ENCODE measurements at places on chromosomes 11 and 22.

DNA sequence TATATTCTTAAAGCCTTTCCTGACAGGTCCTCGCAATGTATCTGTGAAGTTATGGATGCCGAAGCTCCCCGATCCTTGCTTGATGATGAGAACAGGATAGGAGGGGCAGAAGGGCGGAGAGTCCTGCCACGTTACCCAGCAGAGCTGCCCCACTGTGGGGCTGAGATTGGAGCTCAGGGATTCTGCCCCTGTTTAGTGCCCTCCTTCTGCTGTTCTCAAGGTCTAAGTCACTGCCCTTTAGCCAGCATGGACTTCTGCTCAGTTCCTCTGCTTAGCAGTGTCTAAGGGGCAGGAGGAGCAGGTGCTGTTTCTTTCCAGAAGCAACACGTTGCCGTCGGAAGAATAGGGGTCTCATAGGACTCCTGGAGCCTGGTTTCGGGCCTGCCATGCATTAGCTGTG is 164.2 kb upstream of the B3GAT1 start:
- no peak for DNase-seq

DNA sequence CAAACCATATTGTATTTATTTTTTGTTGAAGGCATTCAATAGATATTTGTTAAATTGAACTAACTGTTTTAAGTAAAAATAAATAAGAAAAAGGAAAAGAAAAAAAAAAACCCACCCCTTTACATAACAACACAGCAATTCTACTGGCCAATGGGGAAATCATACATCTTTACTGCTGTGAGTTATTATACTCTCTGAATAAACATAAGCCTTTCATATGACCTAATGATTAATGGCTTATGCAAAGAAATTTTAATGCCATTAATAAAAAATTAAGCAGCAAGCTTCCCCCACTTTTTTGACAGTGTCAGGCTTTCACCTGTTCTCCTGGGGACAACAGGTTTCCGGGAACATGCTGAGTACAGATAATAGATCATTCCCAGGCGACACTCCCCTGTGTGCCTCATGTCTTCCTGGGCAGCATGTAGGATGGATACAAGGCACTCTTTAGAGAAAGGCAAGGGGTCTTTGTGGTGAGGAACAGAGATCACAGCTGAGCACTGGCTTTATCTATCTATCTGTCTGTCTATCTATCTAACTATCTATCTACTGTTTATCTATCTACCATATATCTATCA is 676.0 kb downstream of the NTM start:
- DNase-seq, result no peak

- DNase-seq, result no peak
Observed at GRCh38 chr11:82174610-82175009, 559.1 kb downstream of the FAM181B start.

DNA sequence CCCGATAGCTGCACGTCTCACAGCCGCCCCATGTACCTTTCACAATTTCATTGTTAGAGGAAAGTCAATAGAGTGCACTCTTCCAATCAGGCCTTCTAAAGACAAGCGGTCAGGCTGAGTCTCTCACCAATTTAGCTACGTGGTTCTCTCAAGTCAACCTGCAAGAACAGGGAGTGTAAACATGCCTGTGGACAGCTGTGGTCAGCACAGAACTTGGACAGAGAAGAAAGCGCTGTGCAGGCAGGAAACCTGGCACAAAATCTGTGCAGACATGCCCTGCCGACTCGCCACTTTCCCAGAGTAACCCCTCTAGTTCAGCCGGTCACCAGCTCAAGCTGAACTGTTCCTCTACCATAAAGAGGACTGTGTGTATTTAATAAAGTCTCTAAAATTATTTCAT is 39.5 kb downstream of the CHKA start:
- DNase-seq, result no peak

- no peak for DNase-seq
Observed at GRCh38 chr22:44840611-44841322, 88.4 kb downstream of the ARHGAP8 start.

DNA sequence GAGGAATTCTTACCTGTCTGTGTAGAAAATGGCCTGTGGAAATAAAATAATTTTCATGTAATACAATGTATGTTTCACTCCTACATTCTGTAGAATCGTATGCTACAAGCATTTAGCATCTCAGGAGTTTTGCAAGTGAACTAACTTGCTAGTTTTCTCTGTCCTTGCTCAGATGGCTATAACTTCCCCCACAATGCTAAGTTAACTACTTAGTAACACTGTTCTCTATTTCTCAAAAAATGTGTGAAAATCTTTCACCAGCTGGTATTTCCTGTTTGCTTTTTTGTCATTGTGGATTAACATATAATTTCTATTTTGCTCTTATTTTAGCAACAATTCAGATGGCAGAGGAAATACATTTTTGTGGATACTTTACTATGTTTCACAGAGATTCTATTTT is 4.4 kb downstream of the OR4S2 start:
- DNase-seq, result no peak

- DNase-seq, result no peak
Observed at GRCh38 chr11:29129844-29130243, 887.0 kb downstream of the KCNA4 start.

- no peak for DNase-seq
Observed at GRCh38 chr11:118961189-118961588, 5.1 kb downstream of the UPK2 start.

DNA sequence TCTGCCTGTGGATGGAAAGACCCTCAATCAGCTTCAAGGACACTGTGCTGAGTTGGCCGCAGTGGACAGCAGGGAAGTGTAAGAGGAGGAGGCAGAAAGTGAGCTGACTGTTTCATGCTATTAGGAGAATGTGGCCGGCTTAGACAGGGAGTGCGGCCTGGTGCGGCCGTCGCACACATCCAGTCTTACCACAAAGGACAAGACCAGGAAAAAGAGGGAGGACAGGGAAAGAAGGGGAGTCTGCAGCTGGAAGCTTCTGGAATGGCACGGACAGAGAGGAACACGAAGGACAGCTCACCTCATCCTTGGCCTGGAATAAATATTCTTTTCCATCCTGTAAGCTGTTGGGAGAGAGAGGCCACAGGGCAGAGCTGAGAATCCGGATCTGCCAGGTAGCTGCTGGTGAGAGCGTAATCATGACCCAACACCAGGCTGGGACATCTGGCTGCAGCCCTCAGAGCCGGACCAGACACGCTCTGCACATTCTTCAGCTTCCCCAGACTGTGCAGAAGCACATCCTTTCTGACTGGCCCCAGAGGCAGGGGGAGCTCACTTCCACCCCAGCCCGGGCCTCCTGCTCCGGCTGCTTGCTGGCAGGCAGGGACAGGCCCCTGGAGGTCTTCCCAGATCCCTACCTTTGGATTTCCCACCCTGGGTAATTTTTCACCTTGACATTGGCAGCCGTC is 8.6 kb upstream of the RBM4B start:
- no peak for DNase-seq

DNA sequence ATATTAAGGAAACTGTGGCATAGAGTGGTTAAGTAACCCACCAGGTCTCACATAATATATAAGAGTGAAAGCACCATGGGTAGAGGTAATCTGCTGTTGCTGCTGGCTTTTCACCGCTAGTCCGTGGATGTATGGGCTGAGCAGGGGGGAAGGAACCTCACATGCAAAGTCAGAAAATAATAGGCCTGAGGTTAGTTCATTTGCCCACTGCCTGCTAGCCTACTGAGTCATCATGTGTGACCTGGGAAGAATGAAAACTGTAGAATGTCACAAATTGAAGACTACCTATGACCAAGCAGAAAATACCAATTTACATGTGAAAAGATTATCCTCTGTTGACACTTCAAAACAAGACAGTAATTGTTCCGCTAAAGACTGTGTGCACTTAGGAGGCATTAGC is 560.1 kb upstream of the FAT3 start:
- no peak for DNase-seq

DNA sequence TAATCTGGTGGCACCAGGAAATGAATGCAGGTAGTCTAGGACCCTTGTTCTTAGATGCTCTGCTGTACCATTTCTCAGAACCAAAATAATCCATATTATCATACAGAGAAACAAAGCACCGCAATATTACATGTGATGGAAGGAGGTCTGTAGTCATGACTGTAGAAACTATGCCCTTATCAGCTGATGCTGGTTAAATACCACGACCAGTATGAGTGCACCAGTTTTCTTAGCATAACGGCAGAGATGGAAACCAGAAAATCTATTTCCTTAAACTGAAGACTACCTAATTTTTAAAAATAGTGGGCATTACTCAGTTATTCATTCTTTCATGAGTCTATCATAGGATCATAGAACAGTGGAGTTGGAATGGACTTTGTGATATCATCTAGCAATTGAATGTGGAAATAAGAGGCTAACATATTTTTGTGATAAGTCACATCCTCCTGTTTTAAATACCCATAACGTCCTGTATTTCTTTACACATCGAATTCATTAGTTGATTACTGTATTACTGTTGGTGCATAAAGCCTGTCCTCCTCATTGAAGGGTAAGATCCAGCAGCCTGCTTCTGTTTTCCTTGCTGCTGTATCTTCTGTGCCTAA is 15.1 kb downstream of the JHY start:
- DNase-seq, result no peak

GRCh38 chr22:43011079-43011478 is 3.9 kb downstream of the PACSIN2 start:
- peak; percentile 47 for DNase-seq

GRCh38 chr11:19050281-19050680 is 10.2 kb downstream of the MRGPRX2 start:
- DNase-seq, result no peak

GRCh38 chr11:117799634-117800033 is 2.6 kb upstream of the DSCAML1 start:
- peak; percentile 51 for DNase-seq

GRCh38 chr11:46582588-46582987 is 11.2 kb downstream of the AMBRA1 start:
- no peak for DNase-seq

- DNase-seq, result peak; percentile 35
Observed at GRCh38 chr11:6755303-6755952, 16.3 kb downstream of the OR2AG2 start.

GRCh38 chr11:46604796-46605195 is 11.0 kb upstream of the AMBRA1 start:
- DNase-seq, result no peak

- DNase-seq, result no peak
Observed at GRCh38 chr11:86625981-86626380, 46.4 kb downstream of the ME3 start.

GRCh38 chr11:81869351-81870065 is 864.2 kb downstream of the FAM181B start:
- DNase-seq, result peak; percentile 9

DNA sequence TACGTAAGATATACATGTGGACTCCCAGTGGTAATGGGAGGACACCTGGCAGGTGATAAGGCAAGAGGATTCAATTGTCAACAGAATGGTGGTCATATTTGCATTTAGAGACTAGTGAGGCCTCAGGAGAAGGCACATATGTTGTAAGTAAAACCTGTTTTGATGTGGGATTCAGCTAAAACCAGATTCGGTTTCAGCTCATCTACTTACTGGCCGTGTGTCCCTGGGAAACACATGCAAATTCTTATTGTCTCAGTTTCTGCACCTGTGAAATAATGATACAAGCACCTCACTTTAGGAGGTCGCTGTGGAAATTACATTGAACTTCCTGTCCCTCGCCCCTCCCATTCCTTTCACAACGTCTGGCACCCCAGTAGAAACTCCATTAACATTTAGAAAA is 78.9 kb upstream of the FIBIN start:
- no peak for DNase-seq

DNA sequence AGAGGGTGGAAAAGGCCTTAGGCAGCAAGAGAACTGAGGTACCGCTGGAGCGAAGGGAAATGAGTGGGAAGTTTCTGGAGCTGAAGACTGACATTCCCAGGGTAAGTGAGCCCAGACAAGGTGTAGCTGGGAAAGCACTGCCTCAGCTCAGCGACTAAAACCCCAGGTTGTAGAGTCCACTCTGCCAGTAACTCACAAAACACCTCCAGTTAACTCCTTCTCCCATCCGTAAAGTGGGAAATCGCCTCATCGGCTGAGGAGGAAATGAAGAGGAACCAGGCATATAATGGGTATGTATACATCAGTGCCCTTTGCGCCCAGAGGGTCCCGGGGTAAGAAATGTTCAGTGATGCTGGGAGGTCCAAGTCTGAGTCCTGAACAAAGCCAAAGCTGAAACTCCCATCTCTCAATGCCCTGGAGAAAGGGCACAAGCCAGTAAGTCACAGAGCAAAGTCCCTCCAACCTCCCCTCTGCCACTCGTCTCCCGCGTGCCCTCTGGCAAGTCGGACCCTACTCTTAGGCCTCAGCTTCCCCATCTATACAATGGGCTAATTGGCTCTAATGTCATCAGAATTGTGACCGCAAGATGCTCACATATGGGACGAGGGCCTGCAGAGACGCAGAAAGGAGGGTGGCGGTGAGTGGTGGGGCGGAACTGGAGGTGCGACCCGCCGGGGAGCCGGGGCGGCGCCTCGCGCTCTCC is 588 bp downstream of the VPS37C start:
- peak; percentile 63 for DNase-seq

- no peak for DNase-seq
Observed at GRCh38 chr11:134792044-134792443, 380.0 kb upstream of the B3GAT1 start.

DNA sequence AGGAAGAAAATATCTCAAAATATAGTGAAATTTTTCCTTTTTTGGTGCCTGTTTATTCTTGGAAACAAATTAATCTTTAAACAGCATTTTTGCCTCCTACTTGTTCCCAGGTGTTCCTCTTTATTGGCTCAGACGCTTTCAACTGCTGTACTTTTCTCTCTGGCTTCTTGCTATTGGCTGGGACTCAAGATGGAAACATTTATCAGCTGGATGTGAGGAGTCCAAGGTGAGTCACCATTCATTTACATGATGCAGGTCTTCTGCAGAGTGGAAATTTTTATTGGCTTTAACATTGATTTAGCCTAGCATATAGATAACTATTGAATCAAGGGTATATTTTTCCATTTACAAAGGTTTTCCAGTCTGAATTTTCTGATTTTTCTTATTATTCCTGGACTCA is 34.4 kb upstream of the DNAJB13 start:
- peak; percentile 89 for DNase-seq

GRCh38 chr11:111179184-111179910 is 66.2 kb upstream of the POU2AF2 start:
- DNase-seq, result no peak

DNA sequence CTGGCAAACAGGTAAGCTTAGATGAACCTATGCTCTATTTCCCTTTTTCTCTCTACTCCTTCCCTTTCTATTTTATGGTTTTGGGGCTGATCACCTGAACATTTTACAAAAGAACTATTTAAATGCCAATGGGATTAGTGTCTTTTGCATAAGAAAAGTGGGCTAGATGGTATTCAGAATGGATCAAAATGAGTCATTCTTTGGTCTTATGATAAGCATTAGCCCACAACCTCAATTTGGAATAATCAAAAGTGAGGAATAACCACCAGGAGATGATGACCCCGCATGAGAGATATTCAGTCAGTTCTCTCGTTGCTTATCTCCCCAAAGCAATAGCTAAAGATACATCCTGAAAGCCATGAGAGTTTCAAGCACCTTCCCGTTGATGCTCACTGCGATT is 399.0 kb upstream of the CADM1 start:
- no peak for DNase-seq

- no peak for DNase-seq
Observed at GRCh38 chr11:75028321-75028720, 39.6 kb downstream of the NEU3 start.

- no peak for DNase-seq
Observed at GRCh38 chr11:72157131-72157530, 21.6 kb downstream of the FOLR3 start.
